ENCODE measurements at places on chromosomes 12 and 14.
A peak's percentile ranks its signal among the peaks of the same experiment; 100 is the strongest.

GRCh38 chr12:77681726-77682125, 149.0 kb upstream of the NAV3 start:
- DNase-seq = no peak

DNA sequence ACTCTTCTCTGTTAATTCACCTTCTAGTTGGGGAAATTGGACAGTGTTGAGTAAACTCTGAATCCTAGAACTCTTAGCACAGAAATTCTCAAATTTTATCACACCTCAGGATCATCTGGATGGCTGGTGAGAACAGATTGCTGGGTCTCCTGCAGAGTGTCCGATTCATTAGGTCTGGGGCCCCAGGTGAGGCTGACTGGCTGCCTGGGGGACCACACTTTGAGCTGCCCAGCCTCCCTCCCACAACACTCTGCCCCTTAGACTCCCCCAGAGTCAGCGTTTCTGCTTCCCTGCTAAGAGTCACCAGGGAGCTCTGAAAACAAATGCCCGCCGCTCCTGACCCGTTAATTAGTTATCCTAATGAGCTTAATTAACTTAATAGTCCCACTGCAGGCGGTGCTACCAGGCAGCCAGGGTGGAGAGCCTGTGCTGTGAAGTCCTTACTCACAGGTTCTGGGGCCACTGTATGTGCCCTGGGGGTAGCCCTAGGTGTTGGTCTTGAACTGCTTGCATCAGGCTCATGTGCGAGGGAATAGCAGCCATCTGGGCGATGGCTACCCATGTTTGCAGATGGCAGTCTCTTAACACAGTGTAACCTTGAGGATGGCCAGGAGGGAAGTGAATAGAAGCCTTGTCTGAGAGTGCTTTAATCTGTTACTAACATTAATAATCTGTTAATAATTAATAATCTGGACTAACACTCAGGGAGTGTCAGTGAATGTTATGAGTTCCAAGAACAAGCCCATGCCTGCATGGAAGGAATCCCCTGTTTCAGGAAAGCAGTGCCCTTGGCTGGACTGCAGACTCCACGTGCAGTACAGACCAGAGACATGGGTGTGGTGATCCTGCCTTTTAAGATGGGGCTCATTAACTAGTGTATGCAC, 35.6 kb downstream of the AACS start:
- no peak for DNase-seq

GRCh38 chr12:14928931-14929330, 9.4 kb downstream of the ERP27 start:
- no peak for DNase-seq

DNA sequence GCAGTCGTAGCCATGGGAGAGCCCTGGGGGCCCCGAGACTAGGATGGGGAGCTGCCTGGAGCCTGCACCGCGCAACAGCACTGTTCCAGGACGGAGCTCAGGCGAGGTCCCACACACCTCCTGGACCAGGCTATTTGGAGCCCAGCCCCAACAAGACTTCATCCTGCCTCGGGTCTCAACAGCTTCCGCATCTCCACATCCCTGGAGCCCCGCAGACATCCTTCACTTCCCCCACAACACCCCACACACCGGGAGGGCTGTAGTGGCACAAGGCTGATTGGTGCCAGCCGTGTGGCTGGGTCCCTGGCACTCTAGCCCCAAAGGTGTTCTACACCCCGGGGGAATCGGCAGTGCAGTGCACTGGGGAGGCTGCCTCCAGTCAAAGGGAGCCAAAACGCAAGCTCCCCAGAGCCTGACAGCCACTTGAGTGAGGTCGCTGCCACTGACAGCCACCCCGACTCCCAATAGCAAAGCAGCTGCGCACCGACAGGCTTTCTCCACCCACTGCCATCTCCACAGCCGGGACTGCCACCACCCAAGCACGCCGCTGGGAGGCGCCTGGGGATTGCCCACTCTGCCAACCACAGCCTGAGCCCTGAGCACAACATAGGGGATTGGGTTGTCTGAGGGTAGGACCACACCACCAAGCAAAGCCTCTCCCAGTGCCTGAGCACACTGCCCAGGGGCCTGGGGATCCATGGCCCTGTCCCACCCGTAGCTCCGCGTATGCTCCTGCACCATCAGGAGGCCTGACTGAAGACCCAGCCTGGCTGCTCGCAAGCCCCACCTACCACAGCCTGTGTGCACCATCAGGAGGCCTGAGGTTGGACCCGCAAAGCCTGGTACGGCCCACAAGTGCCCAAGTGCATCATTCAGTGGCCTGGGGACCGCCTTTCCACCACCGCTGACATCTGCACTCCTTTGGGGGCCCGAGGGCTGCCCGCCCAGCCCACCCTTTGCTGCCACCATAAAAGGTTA, 13.2 kb upstream of the KLRF1 start:
- peak; percentile 79 for DNase-seq

- no peak for DNase-seq
Observed at GRCh38 chr12:100699209-100699608, 95.4 kb upstream of the ANO4 start.

DNA sequence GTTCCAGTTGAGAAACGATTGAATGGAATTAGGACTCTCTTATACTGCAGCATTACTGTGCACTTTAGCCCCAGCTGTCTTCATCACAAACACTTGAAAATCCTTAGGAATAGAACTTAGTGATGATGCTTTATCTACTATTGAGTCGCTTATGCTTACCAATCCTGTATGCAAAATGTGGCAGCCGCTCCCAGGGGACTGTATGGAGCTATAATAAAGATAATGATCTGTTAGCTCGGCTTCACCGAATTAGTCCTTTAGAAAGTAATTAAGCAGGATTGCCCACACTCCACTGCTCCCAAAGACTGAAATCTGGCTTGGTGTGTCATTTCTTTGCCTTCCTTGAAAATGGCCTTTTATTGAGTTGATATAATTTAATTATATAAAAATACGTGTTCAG, 10.6 kb downstream of the EML1 start:
- no peak for DNase-seq

DNA sequence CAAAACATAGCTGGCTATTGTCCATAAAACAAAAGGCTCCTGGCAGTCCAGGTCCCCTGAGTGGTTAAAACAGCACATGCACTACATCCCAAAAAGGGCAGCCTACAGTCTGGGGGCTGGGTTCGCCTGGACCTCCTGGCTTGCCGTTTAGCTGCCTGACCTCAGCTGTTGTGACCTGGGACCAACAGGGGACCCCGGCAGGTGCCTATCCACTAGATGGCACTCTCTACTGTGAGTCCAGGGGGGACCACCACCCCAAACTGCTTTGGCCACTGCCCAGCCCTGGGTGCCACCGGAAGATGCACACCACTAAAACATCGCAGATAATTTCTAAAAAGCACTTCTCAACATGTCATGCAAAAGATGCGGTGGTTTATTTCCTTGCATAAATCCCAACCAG, 2.9 kb upstream of the RTL1 start:
- no peak for DNase-seq

GRCh38 chr12:31868965-31869364, 90.2 kb upstream of the RESF1 start:
- peak; percentile 20 for DNase-seq

DNA sequence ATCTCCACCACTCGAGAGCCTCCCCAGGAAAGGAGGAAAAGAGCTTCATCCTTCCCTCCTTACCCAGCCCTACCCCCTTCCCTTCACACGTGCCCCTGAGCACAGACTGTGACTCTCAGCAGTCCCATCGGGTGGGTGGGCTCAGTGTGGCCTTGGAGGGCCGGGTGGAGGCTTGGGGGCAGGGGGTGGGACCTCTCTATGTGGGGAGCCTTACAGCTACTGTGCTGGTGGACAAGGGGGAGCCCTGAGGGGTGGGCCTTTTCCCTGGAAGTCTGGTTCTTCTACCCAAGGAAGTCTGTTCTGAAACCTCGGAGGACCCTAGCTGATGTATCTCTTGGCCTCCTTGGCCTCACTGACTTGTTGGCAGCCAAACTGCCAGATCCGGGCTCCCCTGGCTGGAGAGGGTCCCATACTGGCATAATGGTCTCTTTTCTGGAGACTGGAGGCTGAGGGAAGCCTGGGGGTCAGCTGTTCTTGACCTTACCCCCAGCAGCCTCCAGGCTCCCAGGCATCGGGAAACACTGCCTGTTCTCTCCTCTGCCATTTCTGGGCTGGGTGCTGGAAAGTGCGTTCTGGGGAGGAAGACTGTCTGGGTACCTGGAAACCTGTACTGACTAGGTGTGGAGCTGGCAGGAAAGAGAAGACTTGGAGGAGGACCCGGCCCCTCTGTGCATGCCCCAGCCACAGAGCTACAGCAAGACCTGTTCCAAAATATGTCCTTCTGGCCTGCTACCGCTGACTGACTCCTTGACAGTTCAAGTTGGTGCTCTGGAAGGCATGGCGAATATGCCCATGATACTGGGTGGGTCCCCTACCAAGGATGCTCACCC, 7.6 kb downstream of the VASH1 start:
- no peak for DNase-seq

Measured in SW480 (cell line).